ENCODE measurements at places on chromosomes 16 and 17.

- H3K4me1 ChIP-seq: peaks cover 27% of the 10 kb centered on the region
- DNase-seq: peak; percentile 88
- peaks cover 18% of the 10 kb centered on the region for H3K27me3 ChIP-seq
- H3K27ac ChIP-seq: no peak overlapping the region
Measured at GRCh38 chr17:39623356-39623950, 3.3 kb upstream of the PPP1R1B start.

DNA sequence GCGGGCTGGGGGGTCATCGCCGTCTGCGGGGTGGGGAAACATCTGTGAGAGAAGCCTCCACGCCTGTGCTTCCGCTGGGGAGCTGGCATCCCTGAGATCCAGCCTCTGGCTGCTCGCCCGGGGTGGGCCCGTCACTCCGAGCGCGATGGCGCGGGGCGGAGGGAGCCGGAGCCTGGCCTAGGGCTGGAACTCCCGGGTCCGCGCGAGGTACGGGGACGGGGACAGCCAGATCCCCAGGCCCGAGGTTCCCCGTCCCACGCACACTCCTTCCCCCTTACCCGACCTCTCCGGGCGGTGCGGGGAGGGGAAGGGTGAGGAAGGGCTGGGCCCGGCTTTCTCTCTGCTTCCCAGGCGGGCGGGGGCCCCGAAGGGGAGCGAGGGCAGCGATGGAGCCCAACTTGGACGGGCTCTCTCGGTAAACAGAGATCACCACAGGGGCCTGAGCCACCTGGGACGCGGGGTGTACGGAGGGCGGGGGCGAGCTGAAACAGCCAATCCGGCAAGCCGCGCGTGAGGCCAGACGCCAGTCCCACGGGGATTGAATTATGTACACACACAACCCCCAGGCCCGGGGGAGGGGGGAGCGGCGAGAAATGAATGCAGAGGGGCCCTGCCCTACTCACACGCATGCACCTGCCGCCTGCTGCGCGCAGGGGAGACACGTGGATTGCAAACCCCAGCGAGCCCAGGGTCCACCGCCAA, at the start of gene SLC16A11:
Gene SLC16A11 (minus strand): TSS at position 596 of the 702 bp plus-strand sequence. CDS start 579 bp downstream, at position 17.
- peak within 1 kb of the TSS; percentile 83 for H3K4me3 ChIP-seq
- peak within 1 kb of the TSS; percentile 96 for H3K27ac ChIP-seq
- no peak for DNase-seq
- H3K4me1 ChIP-seq: peaks cover 40% of the 10 kb centered on the region

DNA sequence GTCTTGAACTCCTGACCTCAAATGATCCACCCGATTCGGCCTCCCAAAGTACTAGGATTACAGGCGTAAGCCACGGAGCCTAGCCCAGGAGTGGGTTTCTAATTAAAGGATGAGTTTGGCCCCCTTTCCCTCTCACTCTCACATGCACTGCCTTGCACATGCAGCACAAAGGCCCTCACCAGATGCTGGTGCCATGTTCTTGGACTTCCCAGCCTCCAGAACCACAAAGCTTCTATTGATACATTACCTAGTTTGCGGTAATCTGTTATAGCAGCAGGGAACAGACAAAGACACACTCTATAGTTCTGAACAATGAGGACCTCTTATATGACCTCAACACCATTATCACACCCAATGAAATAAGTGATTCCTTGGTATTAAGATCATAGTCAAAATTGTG, 17.9 kb upstream of the ITGAD start:
- no peak for DNase-seq
- H3K27me3 ChIP-seq: no peaks in the 10 kb centered on the region
- peaks cover 11% of the 10 kb centered on the region for H3K36me3 ChIP-seq
- peaks cover 14% of the 10 kb centered on the region for H3K4me1 ChIP-seq

- H3K27ac ChIP-seq: no peak overlapping the region
Measured at GRCh38 chr17:55433629-55434422, 12.2 kb upstream of the MMD start.

DNA sequence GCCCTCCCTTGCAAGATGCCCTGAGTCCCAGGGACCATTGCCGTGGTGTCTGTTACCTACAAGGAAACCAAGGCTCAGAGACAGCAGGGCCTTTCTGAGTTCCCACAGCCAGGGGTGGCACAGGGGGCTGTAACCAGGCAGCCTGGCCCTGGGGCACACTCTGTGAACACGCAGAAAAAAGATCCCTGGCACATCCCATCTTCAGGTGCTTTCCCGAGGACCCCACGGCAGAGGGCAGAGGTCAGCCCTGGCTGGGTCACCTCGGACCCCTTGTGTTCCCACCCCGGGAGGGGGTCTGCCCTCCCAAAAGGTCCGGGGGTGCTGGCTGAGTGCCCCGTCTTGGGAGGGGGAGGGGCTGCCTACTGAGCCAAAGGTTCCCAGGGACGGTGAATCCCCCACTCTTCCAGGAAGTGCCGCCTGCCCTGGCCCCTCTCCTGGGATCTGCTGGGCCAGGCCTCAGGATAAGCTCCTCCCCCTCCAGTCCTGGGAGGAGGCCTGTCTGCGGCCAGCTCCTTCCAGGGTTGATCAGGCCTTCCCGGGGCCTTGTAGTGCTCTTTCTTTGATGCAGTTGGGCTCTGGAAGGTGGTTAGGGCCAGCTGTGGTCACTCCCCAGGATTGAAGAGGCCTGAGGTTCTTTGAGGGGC, 8.1 kb downstream of the GLIS2 start:
- DNase-seq: no peak
- H3K4me1 ChIP-seq: peaks cover 4% of the 10 kb centered on the region
- H3K27me3 ChIP-seq: no peaks in the 10 kb centered on the region
- peaks cover 4% of the 10 kb centered on the region for H3K36me3 ChIP-seq
- no peak overlapping the region for H3K27ac ChIP-seq

DNA sequence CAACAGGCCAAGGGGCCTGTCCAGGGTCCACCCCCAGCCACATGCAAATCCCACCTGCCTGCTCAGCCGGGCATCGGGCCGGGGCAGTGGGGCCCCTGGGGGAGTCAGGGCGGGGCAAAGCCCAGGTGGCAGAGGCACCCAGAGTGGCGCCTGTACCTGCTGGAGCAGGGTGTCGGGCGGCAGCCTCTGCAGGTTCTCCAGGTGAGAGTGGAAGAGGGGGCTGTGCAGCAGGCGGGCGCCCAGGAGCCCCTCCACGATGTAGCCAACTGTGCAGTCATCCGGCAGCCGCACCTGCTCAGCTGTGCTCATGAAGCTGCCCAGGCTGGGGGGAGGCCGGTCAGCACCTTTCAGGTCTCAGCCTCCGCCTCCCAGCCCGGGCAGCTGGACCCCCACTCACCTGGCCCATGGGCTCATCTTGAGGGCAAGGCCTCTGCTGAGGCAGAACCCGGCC, 2.1 kb downstream of the RFNG start:
- peaks cover 5% of the 10 kb centered on the region for H3K4me1 ChIP-seq
- no peaks in the 10 kb centered on the region for H3K27me3 ChIP-seq
- H3K27ac ChIP-seq: no peak overlapping the region
- H3K4me3 ChIP-seq: peak overlapping the region; percentile 8
- no peak for DNase-seq

- DNase-seq: no peak
- no peaks in the 10 kb centered on the region for H3K27me3 ChIP-seq
- H3K4me3 ChIP-seq: no peak overlapping the region
- no peaks in the 10 kb centered on the region for H3K4me1 ChIP-seq
Measured at GRCh38 chr16:60905811-60906210, 1130.4 kb downstream of the CDH8 start.

DNA sequence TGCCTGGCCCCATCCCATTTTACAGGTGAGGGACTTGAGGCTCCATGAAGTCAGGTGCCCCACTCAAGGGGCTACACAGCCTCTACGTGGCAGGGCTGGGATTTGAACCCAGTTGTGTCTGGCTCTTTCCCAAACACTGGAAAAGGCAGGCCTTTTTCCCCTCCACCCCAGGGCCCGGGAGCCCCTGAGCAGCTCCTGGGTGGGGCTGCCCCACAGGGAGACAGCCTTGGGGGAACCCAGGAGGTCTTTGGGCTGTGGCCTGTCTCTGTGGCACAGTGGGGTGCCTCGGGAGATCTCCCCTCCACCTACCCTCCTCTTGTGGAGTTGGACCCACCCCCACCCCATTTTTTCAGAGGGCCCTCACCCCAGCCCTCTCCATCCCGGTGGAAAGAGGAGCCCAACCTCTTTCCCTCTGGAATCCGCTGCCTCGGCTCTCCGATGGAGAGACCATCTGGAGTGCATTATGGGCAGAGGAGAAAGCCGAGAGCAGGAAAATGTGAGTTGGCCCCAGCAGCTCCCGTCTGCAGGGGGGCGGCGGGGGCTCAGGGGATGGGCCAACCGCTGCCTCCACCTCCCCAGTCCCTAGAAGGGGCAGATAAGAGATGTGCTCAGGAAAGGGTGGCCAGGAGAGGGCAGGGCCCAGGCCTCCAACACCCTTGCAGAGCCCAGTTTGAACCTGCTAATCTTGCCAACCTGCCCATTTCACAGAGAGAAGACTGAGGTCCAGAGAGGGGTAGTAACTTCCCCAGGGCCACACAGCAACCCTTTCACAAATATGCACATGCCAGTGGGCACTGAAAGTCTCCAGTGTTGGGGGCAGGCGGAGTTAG, 15.4 kb upstream of the TMEM92 start:
- H3K36me3 ChIP-seq: no peaks in the 10 kb centered on the region
- peaks cover 39% of the 10 kb centered on the region for H3K27me3 ChIP-seq
- H3K4me3 ChIP-seq: no peak overlapping the region
- no peak overlapping the region for H3K27ac ChIP-seq

DNA sequence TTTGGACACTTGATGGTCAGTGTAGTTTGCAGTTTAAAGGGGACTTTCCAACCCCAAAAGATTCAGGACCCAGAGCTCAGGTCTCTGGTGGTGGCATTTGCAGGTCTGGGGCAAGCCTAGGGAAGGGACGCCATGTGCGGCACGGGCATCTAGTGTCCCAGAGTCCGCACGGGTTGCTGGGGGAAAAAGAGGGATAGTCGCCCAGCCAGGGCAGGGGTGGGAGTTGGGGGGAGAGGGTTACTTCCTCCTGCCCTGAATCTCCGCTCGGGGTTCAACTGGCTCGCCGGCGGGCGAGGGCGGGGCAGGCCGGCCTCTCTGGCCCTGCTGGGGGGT, 239 bp upstream of the CA7 start:
- H3K4me1 ChIP-seq: peaks cover 4% of the 10 kb centered on the region
- H3K36me3 ChIP-seq: peaks cover 3% of the 10 kb centered on the region
- H3K27me3 ChIP-seq: peaks cover 40% of the 10 kb centered on the region

DNA sequence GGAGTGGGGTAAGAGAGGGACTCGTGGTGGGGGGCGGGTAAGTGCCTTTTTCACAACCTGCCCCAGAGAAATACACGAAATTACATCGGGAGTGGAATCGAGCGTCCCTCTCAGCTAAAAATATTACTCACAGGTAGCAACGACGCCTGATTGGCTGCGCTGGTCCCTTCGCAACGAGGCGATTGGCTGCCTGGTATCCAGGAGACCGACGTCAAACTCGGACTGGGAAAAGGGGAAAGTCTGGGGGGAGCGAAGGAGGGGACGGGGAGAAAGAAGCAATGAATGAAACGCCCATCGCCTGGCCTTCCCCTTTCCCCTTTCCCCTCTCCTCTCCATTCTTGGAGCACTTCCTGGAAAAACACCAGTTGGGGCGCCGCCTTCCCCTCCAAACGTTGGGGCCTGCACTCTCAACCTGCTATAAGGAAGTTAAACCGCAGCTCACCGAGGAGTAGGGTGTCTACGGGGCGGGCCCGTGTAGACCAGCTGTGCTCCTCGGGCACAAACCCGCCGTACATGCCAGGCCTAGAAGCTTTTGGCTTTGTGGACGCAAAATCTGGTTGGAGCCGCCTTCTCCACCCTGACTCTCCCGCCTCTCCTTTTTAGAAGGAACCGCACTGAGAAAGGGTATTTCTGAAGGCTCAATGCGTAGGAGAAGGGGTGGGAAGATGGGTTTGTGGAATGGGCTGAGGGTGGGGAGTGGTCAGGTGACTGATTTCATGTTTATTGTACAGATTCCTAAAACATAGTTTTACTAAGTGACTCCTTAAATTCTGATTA, 1.4 kb upstream of the TOB1 start:
- no peaks in the 10 kb centered on the region for H3K27me3 ChIP-seq
- H3K4me3 ChIP-seq: peak overlapping the region; percentile 98
- peak overlapping the region; percentile 90 for H3K27ac ChIP-seq
- peaks cover 55% of the 10 kb centered on the region for H3K4me1 ChIP-seq
- H3K36me3 ChIP-seq: peaks cover 57% of the 10 kb centered on the region

Measured in effector memory CD8-positive, alpha-beta T cell (primary cell).